ENCODE measurements at places on chromosomes 6 and 20.

GRCh38 chr6:154488802-154489437 lies 21.6 kb downstream of the CNKSR3 start:
- no peak for DNase-seq

DNA sequence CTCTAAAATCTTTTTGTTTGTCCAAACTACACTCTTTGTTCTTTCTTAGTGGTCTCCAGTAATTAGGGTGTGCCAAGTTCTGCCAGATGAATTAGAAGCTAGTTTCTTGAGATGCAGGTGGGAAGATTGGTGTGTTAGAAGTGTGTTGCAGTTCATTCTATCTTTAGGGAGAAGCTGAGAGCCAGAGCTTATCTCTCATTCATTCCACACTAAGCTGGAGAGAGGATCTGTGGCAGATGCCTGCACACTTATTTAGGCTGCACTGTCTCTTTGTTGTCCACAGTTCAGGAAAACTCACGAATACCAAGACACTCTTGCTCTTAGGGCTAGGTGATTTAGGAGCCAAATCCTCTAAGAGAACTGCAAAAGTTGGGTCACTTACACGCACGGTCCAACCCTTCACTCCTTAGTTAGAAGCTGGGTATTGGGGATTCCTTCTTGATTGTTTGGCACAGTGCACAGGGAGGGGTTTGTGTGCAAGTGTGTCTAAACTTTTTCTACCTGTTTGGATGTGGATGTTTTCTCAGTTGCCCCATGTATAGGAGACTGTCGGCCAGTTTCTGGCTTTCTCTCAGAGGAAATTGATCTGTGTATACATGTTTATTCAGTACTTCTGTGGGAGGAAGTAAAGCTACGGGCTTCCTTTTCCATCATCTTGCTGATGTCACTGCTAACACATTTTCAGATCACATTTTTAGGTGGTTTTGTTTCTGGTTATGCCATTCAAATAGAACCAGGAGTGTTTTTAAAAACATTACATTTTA lies 49.5 kb downstream of the SMAP1 start:
- no peak for DNase-seq

- no peak for DNase-seq
Observed at GRCh38 chr6:30520522-30520921, 31.2 kb downstream of the HLA-E start.

- DNase-seq = no peak
Observed at GRCh38 chr6:168200571-168201134, 118.9 kb downstream of the DACT2 start.
